EH (cell line): ENCODE measurements at places on chromosomes 6 and 20.

DNA sequence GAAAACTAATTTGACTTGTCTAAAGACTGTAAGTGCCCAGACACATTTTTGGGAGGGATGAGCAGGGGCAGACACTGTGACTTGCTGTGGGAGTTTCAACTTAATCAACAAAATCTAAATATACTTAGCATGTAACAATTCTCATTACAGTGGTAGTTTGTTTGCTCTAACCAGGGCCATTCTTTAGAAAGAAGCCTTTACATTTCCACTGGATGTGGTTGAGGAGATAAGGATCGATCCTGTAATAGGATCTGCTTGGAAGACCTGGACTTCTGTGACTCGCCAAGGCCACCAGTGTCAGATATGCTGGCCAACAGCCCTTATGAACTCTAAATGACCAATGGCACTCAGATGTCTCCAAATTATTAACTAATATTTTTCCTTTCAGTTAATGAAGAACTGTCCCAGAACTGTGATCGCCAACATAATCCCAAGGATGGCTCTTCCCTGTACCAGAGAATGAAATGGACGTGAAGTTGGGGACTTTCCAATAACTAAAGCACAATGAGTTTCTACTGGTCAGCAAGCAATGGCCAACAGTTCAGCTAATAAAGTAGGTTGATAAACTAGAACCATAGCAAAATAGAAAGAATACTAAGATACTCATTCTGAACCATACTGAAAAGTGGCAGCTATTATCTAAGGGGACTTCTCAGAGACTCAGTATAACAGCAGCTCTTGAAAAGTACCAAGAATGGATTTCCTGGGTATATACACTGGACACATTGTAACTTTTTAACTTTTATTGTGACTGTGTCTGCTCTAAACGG is 7.5 kb downstream of the SMLR1 start:
- no peak for DNase-seq

DNA sequence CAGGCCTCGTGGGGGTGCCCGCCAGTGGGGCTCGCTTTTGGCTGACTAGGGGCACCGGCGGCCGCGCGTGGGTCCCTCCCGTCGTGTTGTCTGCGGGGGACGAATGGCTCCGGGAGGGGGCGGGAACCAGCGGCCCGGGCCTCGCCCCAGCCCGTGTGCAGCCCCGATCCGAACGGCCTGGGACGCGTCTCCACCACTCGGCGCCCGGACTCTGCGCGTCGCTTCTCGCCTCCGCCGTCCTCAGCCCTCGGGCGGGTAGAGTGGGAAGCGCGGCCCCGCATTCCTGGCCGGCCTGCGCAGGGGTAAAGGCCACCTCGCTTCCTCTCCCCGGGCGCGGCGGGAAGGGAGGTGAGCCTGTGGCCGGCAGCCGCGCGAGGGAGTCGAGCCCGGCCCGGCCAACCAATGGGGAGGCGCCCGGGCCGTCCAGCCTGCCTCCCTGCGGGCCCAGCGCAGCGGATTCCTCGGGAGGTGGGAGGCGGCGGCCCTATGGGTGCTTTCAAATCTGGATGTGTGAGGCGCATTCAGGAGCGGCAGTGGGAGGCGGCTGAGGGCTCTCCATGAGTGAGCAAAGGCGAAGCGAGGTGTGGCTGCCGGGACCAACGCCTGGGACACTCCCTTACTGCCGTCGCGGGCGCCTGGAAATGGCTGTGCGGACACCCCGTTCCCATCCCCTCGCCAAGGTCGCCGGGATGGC is 1.1 kb upstream of the ZBTB46 start:
- DNase-seq, result peak; percentile 39

- DNase-seq, result peak; percentile 38
Observed at GRCh38 chr20:36152261-36152660, 2.3 kb upstream of the EPB41L1 start.

DNA sequence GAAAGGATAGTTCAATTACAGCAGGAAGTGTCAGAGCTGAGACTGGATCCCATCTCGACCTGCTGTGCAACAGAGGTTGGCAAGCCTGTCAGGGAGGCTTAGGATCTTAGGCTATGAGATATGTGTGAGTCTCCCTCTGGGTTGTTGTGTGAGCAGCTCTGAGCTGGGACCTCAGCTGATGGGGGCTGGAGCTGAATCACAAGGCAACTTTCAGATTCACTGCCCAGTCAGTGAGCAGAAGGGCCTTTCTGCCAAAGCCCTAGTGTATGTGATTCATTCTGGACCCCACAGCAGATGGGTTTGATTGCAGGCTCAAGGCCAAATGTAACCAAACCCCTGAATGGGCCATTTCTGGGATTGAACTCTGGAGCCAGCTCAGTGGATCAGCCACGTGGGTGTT is 4.5 kb downstream of the PI3 start:
- no peak for DNase-seq

DNA sequence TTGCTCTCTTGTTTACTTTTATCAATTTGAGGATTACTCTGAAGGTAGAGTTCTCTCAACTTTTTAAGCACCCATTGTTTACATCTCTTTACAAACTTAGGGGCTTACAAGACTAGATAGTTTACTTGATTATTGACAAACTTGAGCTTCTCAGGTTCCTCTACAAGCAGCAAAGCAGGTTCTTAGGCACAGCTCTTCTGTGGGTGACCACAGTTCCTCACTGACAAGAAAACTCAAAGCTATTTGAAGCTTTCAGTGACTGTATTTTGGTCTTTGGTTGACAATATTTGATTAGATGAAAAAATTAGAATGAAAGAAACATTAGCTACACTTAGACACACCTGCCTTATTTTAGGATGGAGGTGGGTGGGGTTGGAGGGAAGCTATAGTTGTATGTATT is 327.3 kb upstream of the RUNX2 start:
- no peak for DNase-seq

DNA sequence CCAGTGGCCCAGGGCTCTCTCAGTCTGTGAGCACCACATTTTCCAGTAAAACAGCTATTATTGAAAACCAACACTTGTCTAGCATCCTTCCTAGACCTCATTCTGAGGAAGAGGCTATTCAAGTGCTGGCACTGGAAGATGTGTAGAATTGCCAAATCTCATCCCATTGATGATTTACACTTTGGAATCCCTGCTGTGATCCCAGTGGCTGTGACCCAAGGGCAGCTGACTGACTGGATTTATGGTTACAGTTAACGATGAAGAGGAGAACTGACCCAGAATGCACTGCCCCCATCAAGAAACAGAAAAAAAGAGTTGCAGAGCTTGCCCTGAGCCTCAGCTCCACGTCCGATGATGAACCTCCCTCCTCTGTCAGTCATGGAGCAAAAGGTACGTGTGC is 2.4 kb downstream of the CMTR1 start:
- DNase-seq, result no peak

DNA sequence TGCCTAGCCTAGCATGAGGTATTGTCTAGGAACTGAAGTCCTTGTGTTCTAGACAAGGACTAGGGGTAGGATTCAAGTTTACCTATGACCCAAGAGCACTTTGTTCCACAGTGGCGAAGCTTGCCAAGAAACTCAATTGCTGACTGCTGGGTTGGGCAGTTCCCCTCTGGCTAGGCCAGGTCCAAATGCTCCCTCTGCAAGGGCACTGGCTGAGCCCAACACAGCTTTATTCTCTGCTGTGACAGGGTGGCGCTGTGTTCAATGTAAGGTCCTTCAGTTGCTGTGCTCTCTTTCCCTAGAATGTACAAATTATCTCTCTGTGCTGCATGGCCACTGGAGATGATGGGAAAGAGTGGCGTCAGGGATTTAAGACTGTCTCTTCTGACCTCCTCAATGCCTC is 950.8 kb downstream of the HACE1 start:
- no peak for DNase-seq

GRCh38 chr20:32333988-32334885 is 23.9 kb upstream of the ASXL1 start:
- DNase-seq, result no peak

DNA sequence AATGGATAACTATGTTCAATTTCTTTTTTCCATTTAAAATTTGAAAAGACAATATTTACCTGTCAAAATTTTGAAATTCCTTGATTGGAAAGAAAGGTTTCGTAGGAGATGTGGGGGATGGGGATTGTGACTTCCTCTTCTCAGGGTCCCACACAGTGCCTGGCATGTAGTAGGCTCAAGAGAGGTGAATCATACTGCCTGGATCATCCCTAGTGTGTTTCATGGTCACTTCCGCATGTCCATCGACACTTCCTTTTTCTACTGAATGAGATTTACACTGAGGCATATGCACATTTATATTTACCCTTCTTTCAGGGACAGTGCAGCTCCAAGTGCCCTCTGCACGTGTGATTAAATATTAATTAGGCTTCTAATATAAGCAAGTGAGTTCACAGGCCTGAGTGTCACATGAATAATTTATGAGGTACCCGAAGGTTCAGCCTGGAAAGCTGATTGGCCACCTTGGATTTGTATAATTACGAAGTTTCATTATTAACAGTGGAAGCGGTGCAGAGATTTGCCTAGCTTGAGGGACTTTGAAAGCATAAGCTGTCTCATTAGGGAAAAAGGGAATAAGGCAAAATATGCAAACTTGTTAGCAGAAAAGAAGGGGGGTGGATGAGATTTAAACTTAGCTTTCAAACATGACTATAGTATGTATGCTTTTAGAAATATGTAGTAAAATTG is 177.5 kb upstream of the MMS22L start:
- no peak for DNase-seq
